ENCODE measurements at places on chromosomes 7 and 10.

DNA sequence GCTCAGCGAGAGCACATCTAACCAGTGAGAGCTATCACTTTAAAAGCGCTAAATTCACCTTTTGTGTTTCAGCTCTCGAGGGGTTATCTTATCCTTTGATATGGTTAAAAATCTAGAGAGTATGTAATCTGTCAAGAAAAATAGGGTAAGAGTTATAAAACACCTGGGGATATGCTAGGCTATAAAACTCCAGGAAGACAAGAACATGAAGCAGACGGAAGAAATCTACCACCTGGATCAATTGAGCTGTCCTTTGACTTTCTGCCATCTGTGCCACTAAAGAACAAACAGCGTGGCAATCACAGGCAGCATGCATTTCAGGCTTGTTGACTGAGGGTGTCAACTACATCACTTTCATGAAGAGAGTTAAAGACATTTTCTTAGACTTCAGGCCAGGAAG, 83.1 kb downstream of the ZNF248 start:
- DNase-seq = no peak

- no peak for DNase-seq
These were observed 33.5 kb upstream of the CCSER2 start for GRCh38 chr10:84294766-84295447.

DNA sequence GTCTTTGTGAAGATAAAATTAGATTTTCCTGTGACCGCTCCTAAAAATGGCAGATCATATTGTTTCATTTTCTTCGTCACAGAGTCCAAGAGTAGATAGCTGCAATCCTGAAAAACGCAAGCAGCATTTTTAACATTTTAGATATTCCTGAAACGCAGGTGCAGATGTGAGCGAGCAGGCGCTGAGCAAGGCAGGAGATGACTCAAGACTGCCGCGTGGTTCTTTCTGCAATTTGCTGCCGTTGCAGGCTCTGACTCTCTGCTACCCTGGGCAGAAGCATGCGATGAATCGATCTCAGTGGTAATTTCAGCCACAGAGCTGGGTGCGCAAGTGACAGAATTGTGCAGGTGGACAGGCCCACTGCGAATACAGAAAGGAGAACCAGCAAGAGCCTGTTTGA, 331.9 kb downstream of the ACTR3B start:
- DNase-seq = no peak

- DNase-seq = no peak
These were observed 688.5 kb downstream of the CNTNAP2 start for GRCh38 chr7:146805082-146805481.

GRCh38 chr7:75953431-75953830, 38.5 kb downstream of the POR start:
- DNase-seq = no peak

DNA sequence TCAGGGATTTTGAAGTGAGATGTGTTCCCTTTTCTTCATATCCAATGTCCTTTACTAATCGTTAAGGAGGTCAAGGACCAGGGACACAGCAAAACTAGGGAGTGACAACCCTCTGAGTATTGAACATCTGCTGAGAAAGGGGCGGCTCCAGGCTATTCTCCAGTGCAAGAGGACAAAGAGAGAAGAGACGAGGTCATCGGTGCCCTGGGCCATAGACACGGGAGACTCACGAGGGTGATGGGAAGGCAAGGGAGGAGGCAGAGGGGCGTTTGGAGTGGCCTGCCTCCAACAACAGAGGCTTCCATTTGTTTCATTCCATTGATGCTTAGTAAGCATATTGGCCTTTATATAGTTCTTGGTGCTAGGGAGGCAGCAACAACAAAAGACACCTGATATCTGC, 268.4 kb downstream of the CXCL12 start:
- DNase-seq = no peak

GRCh38 chr7:128000048-128000447, 31.2 kb downstream of the LRRC4 start:
- no peak for DNase-seq

GRCh38 chr7:116687801-116688201, 15.8 kb downstream of the MET start:
- no peak for DNase-seq

DNA sequence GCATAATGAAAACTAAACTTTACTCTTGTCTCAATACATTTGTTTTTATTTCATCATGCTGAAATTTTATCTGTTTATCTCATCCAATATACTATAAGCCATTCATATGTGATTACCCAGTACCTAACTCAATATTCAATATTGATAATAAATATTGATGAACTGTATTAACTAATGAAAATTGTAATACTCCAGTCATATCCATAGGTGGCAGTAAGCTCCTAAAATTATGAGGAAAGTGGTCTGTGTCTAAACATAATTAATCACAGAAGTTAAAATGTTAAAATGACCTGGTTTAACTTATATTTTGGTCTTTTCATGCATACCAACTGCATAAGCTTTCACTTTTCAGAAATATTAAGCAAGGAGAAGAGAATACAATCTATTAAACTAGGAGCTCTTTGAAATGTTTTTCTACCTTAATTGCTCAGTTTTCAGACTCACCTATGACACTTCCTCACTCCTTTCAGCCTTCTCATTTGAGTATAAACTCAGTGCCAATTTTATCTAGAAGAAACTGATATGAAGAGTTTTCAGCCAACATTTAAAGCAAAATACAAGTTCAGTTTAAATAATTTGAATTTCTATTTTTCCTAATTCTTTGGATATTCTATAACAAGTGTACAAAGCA, 30.5 kb upstream of the VWDE start:
- no peak for DNase-seq

GRCh38 chr10:78973901-78974616, 94.7 kb upstream of the ZMIZ1 start:
- DNase-seq = no peak

DNA sequence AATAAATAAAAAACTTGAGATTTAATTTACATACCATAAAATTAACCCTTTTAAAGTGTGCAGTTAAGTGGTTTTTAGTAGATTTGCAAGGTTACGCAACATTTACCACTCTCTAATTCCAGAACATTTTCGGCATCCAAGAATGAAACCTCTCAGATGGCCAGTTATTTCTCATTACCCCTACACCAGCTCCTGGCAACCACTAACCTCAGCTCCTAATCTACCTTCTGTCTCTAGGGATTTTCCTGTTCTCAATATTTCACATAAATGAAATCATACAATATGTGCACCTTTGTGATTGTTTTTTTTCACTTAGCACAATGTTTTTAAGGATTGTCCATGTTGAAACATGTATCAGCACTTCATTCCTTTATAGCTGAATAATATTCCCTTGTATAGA, 45.1 kb downstream of the INPP5F start:
- no peak for DNase-seq

GRCh38 chr10:89589101-89589720, 53.8 kb upstream of the SLC16A12 start:
- no peak for DNase-seq

GRCh38 chr10:86265895-86266259, 100.7 kb downstream of the GRID1 start:
- no peak for DNase-seq
